ENCODE measurements at places on chromosomes 1 and 21.

DNA sequence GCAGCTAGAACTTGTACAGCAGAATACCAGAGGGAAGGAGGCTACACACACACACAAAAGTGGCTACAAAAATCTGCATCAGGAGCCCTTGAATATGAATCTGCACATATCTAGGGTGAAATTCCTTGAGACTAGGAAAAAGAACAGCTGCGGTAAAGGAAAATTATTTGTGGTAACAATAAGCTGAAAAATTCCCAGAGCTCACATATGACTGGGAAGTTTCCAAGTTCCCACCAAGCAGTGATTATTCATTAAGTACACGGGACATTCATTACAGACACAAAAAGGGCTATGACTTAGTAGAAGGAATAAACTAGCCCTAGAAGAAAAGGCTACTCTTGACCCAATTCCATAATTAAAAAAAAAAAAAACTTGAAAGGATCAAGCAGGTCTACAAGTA is 149.5 kb upstream of the BACE2 start:
- no peak for DNase-seq

- no peak for DNase-seq
Measured at GRCh38 chr1:180981596-180982387, 40.9 kb downstream of the STX6 start.

DNA sequence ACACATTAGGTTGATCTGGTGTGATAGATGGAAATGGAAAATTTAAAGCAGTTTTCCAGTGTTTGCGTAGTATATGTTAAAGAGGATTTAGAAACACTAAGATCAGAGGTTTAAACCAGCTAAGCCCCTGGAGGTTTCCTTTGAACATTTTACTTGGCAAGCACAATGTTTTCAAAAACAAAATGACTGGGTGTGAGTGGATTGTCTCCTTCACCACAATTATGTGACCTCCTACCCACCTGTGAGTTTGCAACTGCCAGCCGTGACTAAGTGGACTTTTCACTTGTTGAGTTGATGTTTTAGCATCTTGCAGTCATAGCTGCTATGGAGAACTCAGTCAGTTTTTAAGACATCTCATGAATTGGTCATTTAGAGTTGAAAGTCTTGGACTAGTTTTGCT is 4.7 kb downstream of the CCDC190 start:
- DNase-seq: no peak

DNA sequence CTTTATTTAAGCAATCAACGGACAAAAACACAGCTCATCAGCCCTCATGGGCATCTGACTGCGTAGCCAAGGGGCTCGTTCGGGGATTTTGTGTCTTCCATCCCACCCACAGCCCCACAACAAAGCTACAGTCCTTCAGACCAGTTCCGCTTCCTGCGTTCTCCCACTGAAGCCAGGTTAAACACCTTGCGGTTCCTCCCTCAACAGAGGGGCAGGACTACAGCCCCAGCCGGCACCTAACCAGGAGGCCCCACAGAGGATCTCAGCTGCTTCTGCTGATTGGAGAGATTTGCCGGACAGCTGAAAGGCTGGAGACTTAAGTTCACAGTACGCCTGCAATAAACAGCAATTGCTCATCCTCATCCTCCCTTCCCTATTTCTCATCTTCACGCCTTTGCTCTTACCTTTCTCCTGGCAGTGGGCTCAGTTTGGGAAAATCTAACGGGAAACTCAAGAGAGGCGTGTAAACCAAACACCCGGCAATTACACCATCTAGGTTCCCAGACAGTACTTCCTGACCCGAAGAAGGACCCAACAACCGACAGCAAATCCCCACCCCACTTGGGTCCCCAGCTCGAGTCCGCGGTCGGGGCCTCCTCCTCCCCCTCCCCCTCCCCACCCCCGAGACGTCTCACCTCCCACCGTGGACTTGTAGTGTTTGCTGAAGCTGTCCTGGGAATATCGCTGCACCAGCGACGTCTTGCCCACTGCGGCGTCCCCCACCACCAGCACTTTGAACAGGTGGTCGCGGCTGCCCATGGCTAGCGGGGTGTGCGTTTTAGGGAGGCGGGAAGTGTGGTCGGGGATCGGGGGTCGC is 876 bp downstream of the RAB29 start:
- DNase-seq: peak; percentile 27

DNA sequence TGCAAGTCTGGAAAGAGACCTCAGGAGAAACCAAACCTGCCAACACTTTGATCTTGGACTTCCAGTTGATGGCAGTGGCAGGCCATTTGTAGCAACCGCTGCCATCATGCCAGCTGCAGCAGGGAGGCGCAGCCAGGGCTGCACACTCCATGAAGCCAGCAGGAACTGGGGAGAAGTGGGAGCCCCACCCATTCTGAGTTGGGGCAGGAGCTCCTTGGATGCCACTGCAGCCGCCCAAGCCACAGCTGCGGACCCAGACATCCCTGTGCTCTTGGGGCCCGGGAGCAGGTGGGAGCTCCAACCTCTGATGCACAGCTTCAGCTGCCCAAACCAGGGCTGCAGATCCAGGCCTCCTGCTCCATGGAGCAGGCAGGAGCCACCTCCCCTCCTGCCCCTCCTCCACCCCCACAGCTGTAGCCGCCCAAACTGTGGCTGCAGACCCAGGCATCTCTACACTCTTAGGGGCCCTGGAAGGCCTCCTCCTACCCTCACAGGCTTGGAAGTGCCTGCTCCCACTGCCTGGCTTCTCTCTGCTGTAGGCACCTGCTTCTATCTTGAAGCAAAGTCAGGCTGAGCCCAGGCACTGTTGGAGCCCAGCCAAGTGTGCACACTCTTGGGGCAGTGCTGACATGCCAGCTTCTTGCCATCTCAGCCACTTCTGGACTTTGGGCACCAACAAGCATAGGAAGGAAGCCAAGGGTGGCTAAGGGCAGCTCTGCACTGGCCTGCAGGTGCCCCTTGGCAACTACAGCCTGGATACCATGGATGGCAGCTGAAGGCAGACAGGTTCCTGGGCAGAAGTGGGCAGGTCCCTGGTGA is 20.0 kb upstream of the DISP1 start:
- DNase-seq: no peak

DNA sequence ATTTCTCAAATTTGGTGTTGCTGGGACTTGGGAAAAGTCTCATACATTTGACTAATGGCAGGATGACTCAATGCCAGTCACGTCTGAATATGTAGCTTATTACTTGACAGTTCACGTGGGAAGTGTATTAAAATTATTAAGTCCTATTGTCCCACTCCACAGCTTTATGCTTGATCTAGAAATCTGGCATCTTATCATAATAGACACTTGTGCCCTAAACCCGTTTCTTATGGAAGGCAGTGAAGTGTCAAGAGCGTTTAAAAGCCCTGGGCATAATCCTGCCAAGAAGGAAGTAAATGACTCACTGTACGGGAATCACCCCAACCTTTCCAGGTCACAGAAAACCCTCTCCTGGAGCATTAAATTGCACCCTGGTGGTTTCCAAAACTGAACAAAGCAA is 207.4 kb downstream of the APP start:
- DNase-seq: no peak

GRCh38 chr1:157099633-157100009 is at the start of gene ETV3L:
ETV3L (minus strand) TSS chr1:157099808; CDS start chr1:157099523, 285 bp downstream.
- DNase-seq: no peak

DNA sequence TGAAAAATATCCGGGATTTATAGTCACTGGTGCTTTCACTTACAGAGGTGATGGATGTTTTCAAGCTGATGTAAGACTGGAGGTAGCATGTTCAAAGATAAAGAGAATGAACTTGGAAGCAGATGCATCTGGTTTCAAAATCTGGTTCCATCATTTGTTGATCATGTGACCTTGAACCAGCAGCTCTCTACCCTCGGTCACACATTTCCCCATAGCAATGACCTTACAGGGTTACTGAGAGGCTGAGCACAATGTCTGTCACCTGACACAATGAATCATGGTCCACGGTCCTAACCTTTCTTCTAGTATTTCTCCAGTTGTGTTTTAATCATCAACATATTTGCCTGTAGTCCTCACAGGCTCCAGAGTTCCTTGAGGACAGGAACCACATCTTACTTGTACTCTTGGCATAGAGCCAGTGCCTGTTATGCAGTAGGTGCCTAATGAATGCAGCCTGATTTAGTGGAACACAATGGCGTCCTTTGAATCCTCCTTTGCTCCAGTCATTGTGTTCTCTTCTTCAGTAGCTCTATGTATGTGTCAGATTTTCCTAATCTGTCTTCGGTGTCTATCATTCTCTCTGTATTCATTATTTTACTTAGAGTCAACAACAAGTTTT is 667.3 kb downstream of the PTPRU start:
- DNase-seq: no peak

DNA sequence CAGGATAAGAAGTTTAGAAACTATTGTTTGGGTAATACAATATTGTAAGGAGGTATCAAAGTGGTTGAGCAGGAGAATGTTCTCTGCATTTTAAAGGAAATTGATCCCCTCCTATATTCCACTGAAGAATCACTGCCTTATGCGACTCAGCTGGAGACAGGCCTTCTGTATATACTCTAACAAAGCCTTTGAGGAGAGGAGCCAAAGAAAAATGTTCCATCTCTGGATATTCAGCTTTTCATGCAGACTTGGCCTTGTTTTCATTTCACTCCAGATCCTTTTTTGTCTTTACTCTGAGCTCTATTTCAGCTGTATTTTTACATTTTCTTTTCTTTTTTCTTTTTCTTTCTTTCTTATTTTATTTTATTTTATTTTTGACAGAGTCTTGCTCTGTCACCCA is 42.1 kb upstream of the S1PR1 start:
- DNase-seq: no peak

DNA sequence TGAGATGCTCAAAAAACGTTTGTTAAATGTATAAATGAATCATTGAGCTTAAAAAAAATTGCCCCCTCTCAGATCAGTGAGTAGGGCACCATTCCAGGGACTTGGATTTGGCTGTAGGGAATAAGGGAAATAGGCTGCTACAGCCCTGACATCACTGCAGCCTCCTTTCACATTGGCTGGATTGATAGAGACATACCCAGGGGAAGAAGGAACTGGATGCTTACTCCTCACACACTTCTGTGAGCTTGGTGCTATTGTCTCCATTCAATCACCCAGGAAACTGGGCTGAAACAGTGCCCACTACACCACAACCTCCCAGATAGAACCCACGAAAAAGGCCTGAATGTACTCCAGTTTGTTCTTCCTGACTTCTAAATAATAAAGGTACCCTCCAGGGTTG is 87.2 kb downstream of the TGFBR3 start:
- DNase-seq: no peak

GRCh38 chr1:63746129-63746864 is 27.5 kb upstream of the ROR1 start:
- DNase-seq: no peak

GRCh38 chr21:42527489-42528158 is 14.0 kb downstream of the SLC37A1 start:
- DNase-seq: peak; percentile 26

- no peak for DNase-seq
Measured at GRCh38 chr21:39976800-39977199, 109.6 kb downstream of the PCP4 start.

DNA sequence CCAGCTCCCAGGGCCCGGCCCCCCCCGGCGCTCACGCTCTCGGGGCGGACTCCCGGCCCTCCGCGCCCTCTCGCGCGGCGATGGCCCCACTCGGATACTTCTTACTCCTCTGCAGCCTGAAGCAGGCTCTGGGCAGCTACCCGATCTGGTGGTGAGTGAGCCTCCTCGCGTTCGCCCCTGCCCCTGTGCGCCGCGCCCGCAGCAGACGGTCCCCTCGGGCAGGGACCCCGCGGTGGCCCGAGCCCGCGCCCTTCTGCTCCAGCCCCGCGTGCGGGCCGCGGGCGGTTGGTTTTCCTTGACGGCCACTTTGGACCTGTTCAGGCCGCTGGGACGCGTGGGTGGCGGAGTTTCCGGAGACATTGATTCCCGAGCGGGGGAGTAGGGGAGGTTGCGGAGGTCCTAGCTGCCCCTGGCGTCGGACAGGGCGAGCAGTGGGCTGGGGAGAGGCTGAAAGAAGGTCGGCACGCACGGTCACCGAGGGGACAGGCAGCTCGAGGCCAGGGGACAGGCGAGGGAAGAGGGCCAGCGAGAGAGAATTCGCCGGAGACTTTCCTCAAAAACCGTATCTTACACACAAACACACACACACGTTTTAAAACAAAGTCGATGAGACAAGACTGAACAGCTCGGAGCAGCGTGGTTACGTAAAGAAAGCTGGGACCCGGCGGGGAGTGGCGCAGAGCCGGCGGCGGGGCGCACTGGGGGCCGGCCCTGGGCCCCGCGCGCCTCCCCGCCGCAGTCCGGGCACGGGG is 427 bp downstream of the WNT3A start:
- no peak for DNase-seq

DNA sequence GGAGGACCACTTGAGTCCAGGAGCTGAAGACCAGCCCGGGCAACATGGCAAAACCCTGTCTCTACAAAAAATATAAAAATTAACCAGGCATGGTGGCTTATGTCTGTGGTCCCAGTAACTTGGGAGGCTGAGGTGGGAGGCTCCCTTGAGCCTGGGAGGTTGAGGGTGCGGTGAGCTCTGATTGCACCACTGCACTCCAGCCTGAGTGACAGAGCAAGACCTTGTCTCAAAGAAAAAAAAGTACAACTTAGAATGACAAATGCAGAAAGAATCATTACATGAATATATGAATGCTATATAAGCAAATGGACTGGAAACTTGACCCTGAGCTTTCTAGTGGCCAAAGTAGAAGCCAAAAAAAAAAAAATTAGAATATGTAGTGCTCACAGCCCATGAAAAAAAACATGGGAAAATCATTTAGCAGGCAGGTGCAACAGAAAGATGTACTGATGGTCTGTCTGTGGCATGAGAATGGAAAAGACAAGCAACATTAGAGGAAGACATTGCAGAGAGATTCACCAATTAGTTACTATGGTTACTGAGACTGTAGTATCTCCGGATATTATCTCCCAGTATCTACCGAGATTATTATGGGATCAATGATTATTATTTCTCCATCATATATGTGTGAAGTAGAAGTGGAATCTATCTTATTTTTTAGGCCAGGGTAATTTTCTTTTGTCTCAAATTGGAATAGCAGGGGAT is 19.2 kb downstream of the ELAPOR1 start:
- no peak for DNase-seq
